Right atrium auricular region (tissue), 2 donors: ENCODE measurements at places on chromosomes 1 and 21. TPM values are rescaled to one million over a fixed set of nuclear protein-coding genes. Genes with fewer than 3 reads are reported as not detected.

Gene TCHHL1
- not detected for total RNA-seq

Gene IVNS1ABP
- total RNA-seq, result 20.6 TPM

DNA sequence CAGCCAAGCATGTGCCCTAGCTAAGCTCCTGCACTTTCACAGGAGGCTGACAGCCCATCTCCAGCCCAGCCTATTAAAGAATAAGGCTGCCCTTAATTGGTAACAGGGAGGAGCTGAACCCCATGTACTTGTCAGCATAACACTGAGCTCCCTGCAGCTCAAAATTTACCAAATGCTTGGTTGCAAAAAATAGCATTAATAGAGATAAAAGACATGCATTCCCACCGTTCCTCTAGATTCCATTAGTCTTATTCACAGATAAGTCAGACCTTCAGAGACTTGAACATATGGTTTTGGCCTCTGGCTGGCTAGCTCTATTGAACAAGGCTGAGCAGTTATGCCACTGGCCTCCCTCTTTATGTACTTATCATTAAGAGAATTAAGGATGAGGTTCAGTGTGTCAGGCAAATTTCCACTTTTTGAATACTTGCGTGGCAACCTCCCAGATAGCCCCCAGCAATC, 29.2 kb downstream of the OLFML3 start:
- no peaks in the 10 kb centered on the region for H3K4me1 ChIP-seq
- H3K36me3 ChIP-seq, result no peaks in the 10 kb centered on the region
- no peak overlapping the region for H3K27ac ChIP-seq
- no peaks in the 10 kb centered on the region for H3K27me3 ChIP-seq

DNA sequence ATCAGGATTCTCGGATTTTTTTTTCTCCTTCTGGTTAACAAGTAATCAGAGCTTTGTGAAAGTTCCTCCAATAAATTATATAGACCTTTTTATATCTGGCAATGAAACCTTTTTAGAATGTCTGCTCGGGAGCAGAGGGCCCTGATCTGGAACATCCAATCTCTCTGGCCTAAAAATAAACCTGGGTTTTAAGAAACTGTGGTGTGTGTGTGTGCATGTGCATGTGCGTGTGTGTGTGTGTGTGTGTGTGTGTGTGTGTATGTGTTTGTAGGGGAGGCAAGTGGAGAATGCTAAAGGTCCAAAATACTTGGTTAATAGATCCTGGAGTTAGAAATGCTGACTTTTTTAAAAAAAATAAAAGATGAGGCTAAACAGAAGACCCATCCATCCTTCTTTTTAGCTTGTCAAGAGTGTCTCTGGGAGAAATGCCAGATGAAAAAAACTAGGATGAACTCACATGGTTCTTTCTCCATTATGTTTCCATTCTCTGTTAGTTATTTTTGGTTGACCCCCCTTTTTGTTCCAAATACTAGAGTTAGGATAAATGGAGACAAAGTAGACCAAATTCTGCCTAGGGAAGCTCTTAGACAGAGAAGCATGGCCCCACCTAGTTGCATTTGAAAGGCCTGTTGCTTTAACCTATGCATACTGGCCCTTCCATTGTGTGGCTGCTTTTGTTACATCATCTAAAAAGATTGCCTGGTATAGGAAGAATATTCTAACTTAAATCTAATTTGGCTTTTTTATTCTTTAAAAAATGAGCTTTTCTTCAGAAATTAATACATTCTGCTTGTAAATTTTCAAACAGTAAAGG, 175.9 kb downstream of the PAPPA2 start:
- DNase-seq, result no peak
- no peaks in the 10 kb centered on the region for H3K36me3 ChIP-seq
- H3K27ac ChIP-seq, result peak overlapping the region; percentile 1
- no peak overlapping the region for H3K4me3 ChIP-seq

Gene SPATA46
- total RNA-seq, result not detected

GRCh38 chr1:162922201-162922600, 61.2 kb upstream of the CCDC190 start:
- H3K27me3 ChIP-seq, result no peaks in the 10 kb centered on the region
- H3K4me3 ChIP-seq, result no peak overlapping the region
- H3K27ac ChIP-seq, result no peak overlapping the region

GRCh38 chr21:26916799-26917198, 50.1 kb downstream of the ADAMTS5 start:
- no peak overlapping the region for H3K27ac ChIP-seq
- no peak overlapping the region for H3K4me3 ChIP-seq
- no peaks in the 10 kb centered on the region for H3K36me3 ChIP-seq
- DNase-seq, result no peak

DNA sequence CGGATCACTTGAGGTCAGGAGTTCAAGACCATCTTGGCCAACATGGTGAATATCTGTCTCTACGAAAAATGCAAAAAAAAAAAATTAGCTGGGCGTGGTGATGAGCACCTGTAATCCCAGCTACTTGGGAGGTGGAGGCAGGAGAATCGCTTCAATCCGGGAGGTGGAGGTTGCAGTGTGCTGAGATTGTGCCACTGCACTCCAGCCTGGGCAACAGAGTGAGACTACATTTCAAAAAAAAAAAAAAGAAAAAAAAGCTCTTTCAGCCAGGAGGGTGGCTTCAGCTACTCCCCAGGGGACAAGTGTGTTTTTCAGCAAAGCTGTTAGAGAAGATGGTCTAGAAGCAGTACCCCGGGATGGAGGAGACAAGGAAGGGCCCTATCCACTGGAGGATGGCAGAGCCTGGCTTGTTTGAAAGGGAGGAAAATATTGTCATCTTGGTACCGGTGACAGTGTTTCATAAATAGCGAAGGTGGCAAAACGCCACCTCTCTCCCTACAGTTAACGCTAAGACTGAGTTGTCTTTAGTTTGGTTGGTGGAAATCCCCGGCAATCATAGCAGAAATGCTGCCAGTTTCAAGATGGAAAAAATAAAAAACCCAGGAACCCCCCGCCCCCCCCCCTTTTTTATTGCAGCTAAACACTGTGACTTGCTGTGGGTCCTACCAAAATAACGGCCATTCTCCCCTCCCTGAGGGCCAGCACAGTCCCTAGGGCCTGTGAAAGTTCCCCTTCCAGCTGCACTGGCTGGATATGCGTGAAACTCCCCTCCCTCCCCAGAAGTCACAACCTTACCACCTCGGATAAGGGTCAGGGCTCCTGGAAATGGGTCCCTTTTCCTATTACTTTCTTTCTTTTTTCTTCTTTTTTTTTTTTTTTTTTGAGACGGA, 3.5 kb downstream of the PIK3CD start:
- no peak overlapping the region for H3K4me3 ChIP-seq
- H3K36me3 ChIP-seq, result no peaks in the 10 kb centered on the region
- peaks cover 7% of the 10 kb centered on the region for H3K27me3 ChIP-seq

DNA sequence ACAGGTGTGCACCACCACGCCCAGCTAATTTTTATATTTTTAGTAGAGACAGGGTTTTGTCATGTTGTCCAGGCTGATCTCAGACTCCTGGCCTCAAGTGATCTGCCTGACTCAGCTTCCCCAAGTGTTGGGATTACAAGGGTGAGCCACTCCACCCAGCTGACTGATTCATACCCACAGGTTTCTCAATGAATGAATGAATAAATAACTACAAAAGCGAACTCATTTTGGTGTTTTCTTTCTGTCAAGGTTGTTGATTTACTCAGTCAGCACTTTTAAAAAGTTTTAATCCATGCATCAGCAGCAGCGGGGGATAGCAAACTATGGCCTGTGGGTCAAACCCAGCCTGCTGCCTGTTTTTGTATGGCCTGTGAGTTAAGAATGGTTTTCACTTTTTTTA, 217.5 kb downstream of the FAF1 start:
- H3K4me3 ChIP-seq, result no peak overlapping the region
- no peak for DNase-seq
- no peaks in the 10 kb centered on the region for H3K27me3 ChIP-seq
- H3K27ac ChIP-seq, result no peak overlapping the region

Gene KCNE2
- not detected for total RNA-seq

Gene RNU1-4
- total RNA-seq, result not detected

DNA sequence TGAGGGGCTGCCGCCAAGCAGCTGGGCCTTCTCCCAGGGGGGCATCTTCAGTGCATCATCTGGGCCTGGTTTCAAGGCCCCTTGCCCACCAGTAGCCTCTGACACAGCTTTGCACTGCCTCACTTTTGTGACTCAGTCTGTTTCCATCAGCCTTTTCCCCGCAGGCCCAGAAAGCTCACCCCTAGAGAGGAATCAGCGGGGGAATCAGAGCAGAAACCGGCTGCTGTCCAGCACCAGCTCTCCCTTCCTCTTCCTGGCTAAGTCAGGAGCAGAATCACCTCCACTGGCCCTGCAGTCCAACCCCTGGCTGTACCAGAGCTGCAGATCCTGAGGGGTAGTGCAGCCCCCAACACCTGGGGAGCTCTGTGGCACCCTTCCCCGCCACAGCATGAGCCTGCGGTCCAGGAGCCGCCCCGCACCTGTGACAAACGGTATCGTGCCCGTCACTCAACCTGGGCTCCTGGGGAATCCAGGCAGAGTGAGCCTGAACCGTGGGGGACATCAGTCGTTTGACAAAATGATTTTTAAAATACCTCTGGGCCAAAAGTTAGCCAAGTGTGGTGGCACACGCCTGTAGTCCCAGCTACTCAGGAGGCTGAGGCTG, 83.3 kb upstream of the TMEM51 start:
- no peaks in the 10 kb centered on the region for H3K27me3 ChIP-seq
- H3K36me3 ChIP-seq, result no peaks in the 10 kb centered on the region
- DNase-seq, result no peak
- H3K4me3 ChIP-seq, result no peak overlapping the region
- no peak overlapping the region for H3K27ac ChIP-seq

- peak overlapping the region; percentile 93 for H3K27ac ChIP-seq
- DNase-seq, result no peak
- H3K4me3 ChIP-seq, result peak overlapping the region; percentile 94
- no peaks in the 10 kb centered on the region for H3K4me1 ChIP-seq
These were observed 4.5 kb downstream of the EPHA2 start for GRCh38 chr1:16151196-16151994.

GRCh38 chr1:159084152-159084551, 7.6 kb upstream of the AIM2 start:
- no peak for DNase-seq
- H3K4me3 ChIP-seq, result no peak overlapping the region
- no peaks in the 10 kb centered on the region for H3K36me3 ChIP-seq
- no peak overlapping the region for H3K27ac ChIP-seq

Gene BECN2
- not detected for total RNA-seq

DNA sequence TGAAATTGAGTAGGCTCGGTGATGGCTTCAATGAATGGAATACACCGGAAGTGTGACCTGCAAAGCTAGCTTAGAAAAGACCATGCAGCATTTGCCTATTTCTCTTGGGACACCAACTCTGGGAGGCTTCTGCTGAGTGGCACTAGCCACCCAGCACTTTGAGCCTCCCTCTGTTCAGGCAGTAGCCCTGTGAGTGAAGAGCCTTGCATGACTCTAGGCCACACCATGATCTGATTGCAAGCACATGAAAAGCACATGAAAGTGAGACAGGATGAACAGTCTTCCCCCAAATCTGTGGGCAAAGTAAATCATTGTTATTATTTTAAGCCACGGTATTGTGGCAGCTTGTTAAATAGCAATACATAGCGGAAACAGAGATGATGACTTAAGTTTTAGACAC, 2.8 kb downstream of the CD48 start:
- no peak overlapping the region for H3K4me3 ChIP-seq
- no peaks in the 10 kb centered on the region for H3K36me3 ChIP-seq
- no peak overlapping the region for H3K27ac ChIP-seq
- DNase-seq, result no peak
- H3K27me3 ChIP-seq, result no peaks in the 10 kb centered on the region

DNA sequence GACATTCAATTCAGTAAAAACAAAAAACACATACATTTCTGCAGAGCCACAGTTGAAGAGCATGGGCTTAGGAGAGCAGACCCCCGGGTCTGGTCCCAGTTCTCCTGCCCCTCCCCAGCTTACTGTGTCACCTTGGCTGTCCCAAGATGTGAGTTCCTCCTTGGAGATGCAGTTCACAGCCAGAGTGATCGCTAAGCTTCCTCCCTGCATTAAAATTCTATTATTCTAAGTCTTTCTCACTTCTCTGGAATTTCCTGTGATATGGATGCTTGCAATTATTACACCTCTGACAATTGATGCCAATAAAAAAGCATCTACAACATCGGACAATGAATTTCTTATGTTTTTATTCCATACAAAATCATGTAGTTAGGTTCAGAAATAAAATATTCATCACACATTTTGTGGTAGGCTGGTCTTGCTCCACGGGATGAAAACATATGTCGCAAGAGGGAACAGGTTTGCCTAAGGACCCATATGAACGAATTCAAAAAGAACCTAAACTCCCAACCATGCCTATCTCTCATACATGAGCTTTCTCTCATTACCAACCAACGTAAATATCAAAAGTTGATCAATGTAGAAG, 328.5 kb upstream of the RUNX1 start:
- no peaks in the 10 kb centered on the region for H3K36me3 ChIP-seq
- DNase-seq, result no peak
- H3K27me3 ChIP-seq, result no peaks in the 10 kb centered on the region
- no peak overlapping the region for H3K27ac ChIP-seq
- H3K4me1 ChIP-seq, result no peaks in the 10 kb centered on the region

DNA sequence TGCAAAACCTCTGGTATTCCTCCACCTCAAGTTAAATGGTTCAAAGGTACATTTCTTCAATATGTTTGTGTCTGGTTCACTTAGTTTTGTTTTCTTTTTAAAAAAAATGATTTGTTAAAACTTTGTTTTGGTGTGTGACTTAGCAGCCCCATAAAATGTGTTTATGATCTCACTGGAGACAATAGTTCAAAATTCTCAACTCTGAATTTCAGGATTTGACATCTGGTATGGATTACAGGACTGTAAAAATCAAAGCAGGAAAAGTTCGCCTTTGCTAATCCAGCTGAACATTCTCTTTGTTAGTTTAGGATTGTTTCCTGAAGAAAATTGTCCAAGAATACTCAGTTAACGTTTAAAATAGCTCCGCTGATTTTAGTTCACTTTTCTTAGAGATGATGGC, 231.7 kb downstream of the HMCN1 start:
- H3K27ac ChIP-seq, result peak overlapping the region; percentile 18
- H3K4me1 ChIP-seq, result no peaks in the 10 kb centered on the region
- H3K4me3 ChIP-seq, result no peak overlapping the region
- H3K36me3 ChIP-seq, result no peaks in the 10 kb centered on the region
- no peaks in the 10 kb centered on the region for H3K27me3 ChIP-seq

- no peak overlapping the region for H3K27ac ChIP-seq
- no peak for DNase-seq
- no peaks in the 10 kb centered on the region for H3K36me3 ChIP-seq
- no peaks in the 10 kb centered on the region for H3K27me3 ChIP-seq
These were observed 4.7 kb downstream of the CELF3 start for GRCh38 chr1:151711951-151712350.

DNA sequence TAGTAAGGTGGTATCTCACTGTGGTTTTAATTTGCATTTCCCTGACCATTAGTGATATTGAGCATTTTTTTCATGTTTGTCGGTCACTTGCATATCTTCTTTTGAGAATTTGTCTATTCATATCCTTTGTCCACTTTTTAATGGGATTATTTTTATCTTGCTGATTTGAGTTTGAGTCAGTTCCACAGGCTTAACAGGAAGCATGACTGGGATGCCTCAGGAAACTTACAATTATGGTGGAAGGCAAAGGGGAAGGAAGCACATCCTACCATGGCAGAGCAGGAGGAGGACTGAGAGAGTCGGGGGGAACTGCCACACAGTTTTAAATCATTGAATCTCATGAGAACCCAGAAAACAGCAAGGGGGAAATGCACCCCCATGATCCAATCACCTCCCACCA, 51.1 kb downstream of the ODF2L start:
- H3K4me1 ChIP-seq, result no peaks in the 10 kb centered on the region
- no peak for DNase-seq
- H3K4me3 ChIP-seq, result no peak overlapping the region
- no peaks in the 10 kb centered on the region for H3K27me3 ChIP-seq
- H3K27ac ChIP-seq, result no peak overlapping the region

Gene FOXO6
- 1.4 TPM for total RNA-seq

GRCh38 chr1:80531182-80531581, 1269.6 kb upstream of the ADGRL2 start:
- no peaks in the 10 kb centered on the region for H3K27me3 ChIP-seq
- no peak overlapping the region for H3K4me3 ChIP-seq
- no peaks in the 10 kb centered on the region for H3K36me3 ChIP-seq
- no peak overlapping the region for H3K27ac ChIP-seq
